ENCODE measurements at places on chromosomes 6 and 20.

GRCh38 chr6:75283907-75284631 is 523 bp downstream of the TMEM30A start:
- H3K27me3 ChIP-seq: no peaks in the 10 kb centered on the region
- H3K27ac ChIP-seq: peak overlapping the region; percentile 87
- H3K36me3 ChIP-seq: no peaks in the 10 kb centered on the region
- DNase-seq: no peak
- no peaks in the 10 kb centered on the region for H3K4me1 ChIP-seq
- H3K4me3 ChIP-seq: peak overlapping the region; percentile 94

DNA sequence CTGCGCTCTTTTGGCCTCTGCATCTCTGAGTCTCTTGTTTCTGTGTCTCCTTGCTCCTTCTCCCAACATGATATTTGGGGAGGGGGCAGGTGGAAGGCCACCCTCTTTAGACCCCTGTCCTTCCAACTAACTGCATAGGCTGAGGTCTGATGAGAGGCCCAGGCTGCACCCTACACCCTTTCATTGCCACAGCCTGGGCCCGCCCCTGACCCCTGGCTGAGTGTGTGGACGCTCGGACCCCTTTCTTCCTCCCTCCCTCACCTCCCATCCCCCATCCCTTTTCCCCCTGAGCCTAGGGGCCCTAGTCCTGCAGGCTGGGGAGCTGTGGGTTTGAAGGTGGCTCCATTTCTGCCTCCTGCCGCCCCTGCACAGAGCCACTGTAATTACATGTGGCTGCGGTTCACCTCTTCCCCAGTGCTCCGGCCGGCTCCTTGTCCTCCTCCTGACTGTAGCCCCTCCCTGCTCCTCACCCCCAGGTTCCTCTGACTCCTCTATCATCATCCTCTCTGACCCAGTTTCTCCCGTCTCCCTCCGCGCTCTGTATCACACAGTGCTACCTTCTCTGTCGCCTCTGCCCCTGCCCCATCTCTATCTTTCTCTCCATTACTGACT is 6.8 kb downstream of the MDFI start:
- peak; percentile 46 for DNase-seq
- no peaks in the 10 kb centered on the region for H3K4me1 ChIP-seq
- no peaks in the 10 kb centered on the region for H3K27me3 ChIP-seq
- no peak overlapping the region for H3K4me3 ChIP-seq
- H3K36me3 ChIP-seq: no peaks in the 10 kb centered on the region
- H3K27ac ChIP-seq: no peak overlapping the region

- no peak overlapping the region for H3K27ac ChIP-seq
- H3K4me3 ChIP-seq: no peak overlapping the region
- no peaks in the 10 kb centered on the region for H3K27me3 ChIP-seq
- no peak for DNase-seq
- H3K4me1 ChIP-seq: no peaks in the 10 kb centered on the region
Observed at GRCh38 chr6:44925100-44925739, 402.9 kb upstream of the RUNX2 start.

DNA sequence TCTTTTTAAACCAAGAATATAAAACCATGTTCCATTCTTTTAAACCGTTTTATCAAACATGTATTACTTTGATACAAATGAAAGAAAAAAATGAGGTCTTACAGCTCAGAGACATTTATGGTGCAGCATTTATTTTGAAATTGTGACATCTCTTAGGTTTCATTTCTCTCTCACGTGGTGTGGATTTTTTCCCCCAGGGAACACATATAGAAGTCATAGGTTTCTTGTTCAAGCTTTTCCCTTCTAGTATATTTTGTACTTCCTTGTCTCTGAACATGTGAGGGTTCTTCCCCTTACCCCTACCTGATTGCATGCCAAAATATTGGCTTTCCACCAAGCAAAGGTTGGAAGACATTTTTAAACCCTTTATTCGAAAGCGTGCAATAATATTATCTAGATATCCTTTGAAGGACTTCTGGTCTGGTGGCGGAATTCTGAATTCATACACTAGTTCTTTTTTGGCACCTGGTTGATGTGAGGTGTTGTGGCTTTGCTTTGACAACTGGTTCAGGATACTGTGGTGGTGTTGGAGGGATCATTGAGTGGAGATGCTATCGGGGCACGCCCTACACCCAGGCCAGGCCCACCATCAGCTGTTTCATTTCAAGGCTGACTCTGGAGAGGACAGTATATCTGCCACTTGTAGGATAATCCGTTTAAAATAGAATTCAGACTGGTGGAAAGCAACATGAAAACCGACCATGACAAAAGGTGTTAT is 5.6 kb upstream of the FAM50B start:
- H3K27me3 ChIP-seq: no peaks in the 10 kb centered on the region
- no peak overlapping the region for H3K4me3 ChIP-seq
- DNase-seq: no peak

DNA sequence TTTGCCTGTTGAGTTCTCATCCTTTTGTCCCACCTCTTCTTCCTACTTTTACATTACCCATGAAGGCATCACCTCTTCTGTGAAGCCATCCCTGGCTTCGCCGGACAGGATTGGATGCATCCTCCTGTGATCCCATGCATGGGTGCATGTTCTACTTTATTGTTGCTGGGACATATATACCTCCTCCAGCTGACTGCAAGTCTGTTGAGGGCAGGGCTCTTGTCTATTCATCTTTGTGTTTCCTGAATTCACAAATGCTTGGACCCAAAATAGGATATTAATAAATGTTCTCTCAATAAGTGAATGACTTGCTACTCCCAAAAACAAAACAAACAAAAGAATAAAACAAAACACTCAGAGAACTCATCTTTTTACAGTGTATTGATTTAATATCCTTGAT is 5.1 kb downstream of the MYB start:
- no peak overlapping the region for H3K27ac ChIP-seq
- no peaks in the 10 kb centered on the region for H3K4me1 ChIP-seq
- no peak overlapping the region for H3K4me3 ChIP-seq
- H3K36me3 ChIP-seq: no peaks in the 10 kb centered on the region
- DNase-seq: no peak
